ENCODE measurements at places on chromosomes 4 and X. TPM values are rescaled to one million over a fixed set of nuclear protein-coding genes. Genes with fewer than 3 reads are reported as not detected.

Gene MAGEB17
- polyA plus RNA-seq = not detected

DNA sequence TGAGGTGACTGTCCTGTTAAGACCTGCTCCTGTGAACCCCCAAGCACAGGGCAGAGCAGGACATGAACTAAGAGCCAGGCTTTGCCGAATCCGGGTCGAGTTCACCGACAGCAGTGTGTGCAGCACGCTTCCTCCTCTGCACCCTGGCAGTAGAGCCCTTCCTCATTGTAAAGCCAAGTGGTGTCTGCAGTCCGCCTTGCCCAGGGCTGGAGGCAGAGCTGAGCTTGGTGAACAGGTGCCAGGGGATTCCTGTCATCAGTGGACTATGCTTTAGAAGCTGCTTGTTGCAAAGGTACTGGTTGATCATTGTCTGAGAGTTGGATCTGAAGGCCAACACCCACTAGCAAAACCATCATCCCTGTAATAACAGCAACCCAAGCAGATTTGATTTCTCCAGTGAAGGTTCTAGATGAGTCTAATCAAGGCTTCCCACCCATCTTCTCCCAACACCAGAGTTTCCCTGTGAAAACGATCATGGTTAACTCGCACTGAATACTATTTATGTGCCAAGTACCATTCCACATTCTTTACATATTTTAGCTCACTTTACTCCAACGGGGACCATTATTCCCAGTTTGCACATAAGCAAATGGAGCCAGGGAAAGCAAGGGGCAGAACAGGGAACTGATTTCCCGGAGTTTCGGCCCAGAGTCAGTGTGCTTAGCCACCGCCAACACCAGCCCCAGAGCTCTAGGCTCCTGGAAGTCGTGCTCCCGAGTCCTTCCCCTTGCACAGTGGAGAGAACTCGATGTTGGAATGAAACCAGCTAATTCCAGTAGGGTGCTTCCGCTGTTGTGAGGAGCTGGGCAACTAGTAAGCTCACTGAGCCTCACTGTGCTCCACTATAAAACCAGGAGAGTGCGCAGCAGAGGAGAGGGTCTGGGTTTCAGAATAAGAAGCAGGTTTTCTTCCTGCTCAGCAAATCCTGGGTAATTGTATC lies 1.4 kb upstream of the SLC34A2 start:
- no peaks in the 10 kb centered on the region for H3K36me3 ChIP-seq
- peaks cover 7% of the 10 kb centered on the region for H3K4me1 ChIP-seq
- H3K27ac ChIP-seq = no peak overlapping the region
- H3K27me3 ChIP-seq = peaks cover 14% of the 10 kb centered on the region
- H3K4me3 ChIP-seq = no peak overlapping the region

DNA sequence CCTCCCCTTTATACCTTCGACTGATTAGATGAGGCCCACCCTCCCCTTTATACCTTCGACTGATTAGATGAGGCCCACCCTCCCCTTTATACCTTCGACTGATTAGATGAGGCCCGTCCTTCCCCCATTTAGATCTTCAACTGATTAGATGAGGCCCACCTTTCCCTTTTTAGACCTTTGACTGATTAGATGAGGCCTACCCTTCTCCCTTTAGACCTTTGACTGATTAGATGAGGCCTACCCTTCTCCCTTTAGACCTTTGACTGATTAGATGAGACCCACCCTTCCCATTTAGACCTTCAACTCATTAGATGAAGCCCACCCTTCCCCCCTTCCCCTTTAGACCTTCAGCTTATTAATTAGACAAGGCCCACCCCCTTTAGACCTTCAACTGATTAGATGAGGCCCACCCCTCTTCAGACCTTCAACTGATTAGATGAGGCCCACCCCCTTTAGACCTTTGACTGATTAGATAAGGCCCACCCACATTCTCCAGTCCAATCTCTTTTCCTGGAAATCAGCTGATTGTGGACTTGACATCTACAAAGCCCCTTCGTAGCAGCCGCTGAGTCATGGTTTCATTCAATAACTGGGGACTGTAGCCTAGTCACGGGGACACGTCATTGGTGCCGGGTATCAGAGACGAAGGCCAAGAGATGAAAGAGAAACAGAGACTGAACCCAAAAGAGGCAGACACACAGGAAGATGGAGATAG lies 28.8 kb upstream of the IL3RA start:
- H3K27ac ChIP-seq = no peak overlapping the region
- H3K27me3 ChIP-seq = peaks cover 6% of the 10 kb centered on the region
- DNase-seq = no peak
- H3K4me1 ChIP-seq = no peaks in the 10 kb centered on the region
- peaks cover 4% of the 10 kb centered on the region for H3K36me3 ChIP-seq

GRCh38 chr4:32485956-32486355 lies 1765.8 kb downstream of the PCDH7 start:
- no peaks in the 10 kb centered on the region for H3K27me3 ChIP-seq
- H3K27ac ChIP-seq = no peak overlapping the region
- no peak overlapping the region for H3K4me3 ChIP-seq
- H3K4me1 ChIP-seq = no peaks in the 10 kb centered on the region
- H3K36me3 ChIP-seq = no peaks in the 10 kb centered on the region
- DNase-seq = no peak

DNA sequence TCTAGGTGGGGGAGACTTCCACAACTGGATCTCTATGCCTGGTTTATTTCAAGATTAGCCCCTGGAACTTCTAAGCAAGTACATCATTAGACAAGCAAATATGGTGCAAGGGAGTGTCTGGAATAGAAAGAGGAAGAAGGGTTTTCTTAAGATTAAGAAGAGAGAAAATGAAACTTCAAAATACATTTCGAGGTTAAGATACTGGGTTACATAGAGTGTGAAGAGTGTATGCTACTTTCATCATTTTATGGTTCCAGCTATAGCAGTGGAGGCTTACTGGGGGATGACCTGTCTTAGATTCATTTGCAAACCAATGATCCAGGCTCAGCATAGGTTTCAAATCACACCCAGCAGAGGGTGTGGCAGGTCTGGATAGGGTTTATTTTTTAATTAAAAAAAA lies 144.4 kb upstream of the GATB start:
- no peaks in the 10 kb centered on the region for H3K36me3 ChIP-seq
- H3K27me3 ChIP-seq = peaks cover 6% of the 10 kb centered on the region
- no peak overlapping the region for H3K27ac ChIP-seq
- H3K4me1 ChIP-seq = no peaks in the 10 kb centered on the region

GRCh38 chrX:19334945-19335626 lies 8.6 kb upstream of the PDHA1 start:
- no peak overlapping the region for H3K27ac ChIP-seq
- DNase-seq = peak; percentile 25
- no peak overlapping the region for H3K4me3 ChIP-seq

- peaks cover 8% of the 10 kb centered on the region for H3K36me3 ChIP-seq
- H3K4me1 ChIP-seq = peaks cover 37% of the 10 kb centered on the region
- peak overlapping the region; percentile 96 for H3K4me3 ChIP-seq
- peak overlapping the region; percentile 95 for H3K27ac ChIP-seq
- H3K27me3 ChIP-seq = peaks cover 12% of the 10 kb centered on the region
These were observed 1.5 kb downstream of the GRSF1 start for GRCh38 chr4:70838204-70838603.

GRCh38 chrX:7586126-7586525 lies 256.8 kb upstream of the VCX start:
- H3K27ac ChIP-seq = no peak overlapping the region
- H3K4me3 ChIP-seq = no peak overlapping the region
- no peaks in the 10 kb centered on the region for H3K36me3 ChIP-seq
- no peaks in the 10 kb centered on the region for H3K4me1 ChIP-seq
- DNase-seq = no peak
- H3K27me3 ChIP-seq = no peaks in the 10 kb centered on the region

Gene BEX4
- polyA plus RNA-seq = 123 TPM

Measured in immature natural killer cell (primary cell).